BJ (cell line): ENCODE measurements at places on chromosomes 5 and 9.

GRCh38 chr5:157342822-157343402 is 77.0 kb downstream of the CYFIP2 start:
- no peak for DNase-seq

GRCh38 chr9:89493181-89493580 is 4.7 kb downstream of the SEMA4D start:
- no peak for DNase-seq

DNA sequence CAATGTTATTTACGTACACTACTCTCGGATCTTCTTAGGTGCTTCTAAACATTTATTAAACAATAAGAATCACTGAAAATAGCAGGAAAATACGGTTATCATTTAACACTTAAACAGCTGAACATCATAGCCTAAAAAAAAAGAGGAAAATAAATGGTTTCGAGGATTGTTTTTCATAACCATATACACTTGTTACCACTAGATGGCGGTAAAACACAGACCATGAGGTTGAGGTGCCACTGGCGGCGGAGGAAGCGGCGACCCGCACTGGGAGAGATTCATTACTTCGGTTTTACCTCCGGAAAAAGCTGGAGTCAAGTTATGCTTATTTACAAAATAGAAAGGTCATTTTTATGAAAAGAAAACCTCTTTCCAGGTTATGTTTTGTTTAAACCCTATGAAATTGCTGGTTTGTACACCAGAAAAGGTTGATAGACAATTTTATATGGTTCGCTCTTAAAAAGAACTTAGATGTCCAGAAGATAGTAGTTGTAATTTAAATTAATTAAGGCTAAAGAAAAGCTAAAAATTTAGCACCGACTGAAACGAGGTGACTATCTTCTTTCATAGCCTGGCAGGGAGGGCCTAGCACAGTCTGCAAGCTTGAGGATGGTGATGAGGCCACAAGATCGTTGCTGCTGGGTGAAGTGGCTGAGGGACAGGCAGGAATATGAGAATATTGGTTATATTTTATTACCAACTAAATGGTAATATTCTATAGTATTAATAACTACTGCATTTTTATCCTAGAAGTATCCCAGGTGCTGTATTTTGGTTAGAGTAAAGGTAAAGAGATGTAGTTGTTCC is 605.7 kb downstream of the RAB3C start:
- no peak for DNase-seq

GRCh38 chr5:138903130-138903775 is 28.1 kb upstream of the LRRTM2 start:
- no peak for DNase-seq

DNA sequence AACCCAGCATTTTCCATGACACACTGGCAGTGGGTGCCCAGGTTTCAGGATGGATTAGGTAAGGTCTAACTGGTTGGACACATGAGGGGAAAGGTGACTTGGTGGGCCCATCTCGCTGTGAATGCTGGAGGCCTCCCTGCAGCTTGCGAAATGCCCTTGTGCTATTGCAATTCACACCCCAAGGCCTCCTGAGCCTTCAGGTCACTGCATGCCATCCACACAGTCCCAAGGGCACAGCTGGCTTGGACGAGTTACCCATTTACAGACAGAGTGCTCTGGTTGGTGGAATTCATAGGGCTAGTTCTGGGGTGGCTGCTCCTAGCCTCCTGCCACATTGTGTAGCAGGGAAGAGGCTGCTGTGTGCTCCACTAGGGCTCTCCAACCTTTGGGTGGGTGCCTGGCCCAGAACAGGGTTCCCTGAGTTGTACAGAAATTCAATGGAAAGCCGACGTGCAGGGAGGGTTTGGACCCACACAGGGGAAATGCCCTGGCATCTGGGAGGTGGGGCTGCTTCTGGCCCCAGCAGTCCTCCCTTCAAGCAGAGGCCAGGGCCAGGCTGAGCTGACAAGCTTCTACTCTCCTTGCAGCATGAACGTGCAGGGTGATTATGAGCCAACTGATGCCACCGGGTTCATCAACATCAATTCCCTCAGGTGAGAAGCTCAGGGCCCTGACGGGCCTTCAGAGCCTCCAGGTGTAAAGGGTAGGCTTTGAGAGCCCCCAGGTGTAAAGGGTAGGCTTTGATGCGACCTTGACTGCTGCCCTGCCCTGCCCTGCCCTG is 54.3 kb downstream of the ASS1 start:
- DNase-seq, result no peak
